NCI-H1105 (cell line): ENCODE measurements at places on chromosomes 1 and 21.

DNA sequence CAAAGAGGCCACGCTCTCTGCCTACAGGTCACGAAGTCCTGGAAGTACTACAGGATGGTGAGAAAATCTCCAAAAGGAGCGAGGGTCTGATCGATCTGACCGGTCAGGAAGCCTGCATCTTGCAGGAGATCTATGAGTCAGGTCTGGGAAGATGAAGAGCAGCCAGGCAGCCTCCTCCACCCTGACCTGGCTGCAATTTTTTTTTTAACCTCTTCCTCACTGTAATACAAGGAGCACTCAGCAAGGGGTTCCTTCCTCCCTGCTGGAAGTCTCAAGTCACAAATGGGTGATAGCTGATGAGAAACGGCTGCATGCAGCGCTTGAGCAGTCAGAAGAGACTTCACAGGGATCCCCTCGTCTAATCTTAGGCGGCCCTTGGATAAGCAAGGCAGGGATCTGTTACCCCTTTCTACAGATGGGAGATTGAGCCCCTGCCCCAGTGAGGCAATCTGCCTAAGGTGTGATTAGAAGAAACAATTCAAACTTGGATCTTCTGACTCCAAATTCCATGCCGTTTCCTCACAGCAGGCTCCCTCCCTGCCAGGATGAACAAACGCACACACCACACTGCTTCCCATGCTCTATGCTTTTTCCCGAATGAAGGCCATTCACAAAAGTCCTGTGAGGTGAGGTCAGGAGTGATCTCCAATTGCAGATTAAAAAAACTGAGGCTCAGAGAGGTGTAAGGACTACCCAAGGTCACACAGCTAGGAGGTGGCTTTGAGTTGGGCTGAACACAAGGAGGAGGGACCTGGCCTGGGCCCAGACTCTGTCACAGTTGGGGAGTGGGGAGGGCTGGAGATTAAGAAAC is 48.3 kb downstream of the ECE1 start:
- DNase-seq: no peak

GRCh38 chr1:153349363-153350320 is 1.0 kb upstream of the PGLYRP4 start:
- no peak for DNase-seq

GRCh38 chr1:82030830-82031229 is 230.1 kb downstream of the ADGRL2 start:
- no peak for DNase-seq

GRCh38 chr1:147336291-147336690 is 93.8 kb downstream of the CHD1L start:
- no peak for DNase-seq

- no peak for DNase-seq
These were observed 54.4 kb upstream of the JAK1 start for GRCh38 chr1:65020774-65021173.

GRCh38 chr1:90486996-90487395 is 230.1 kb downstream of the BARHL2 start:
- no peak for DNase-seq

- peak; percentile 93 for DNase-seq
These were observed 91.9 kb downstream of the IGSF21 start for GRCh38 chr1:18199462-18199861.
